ENCODE measurements at places on chromosomes 5 and 9.

GRCh38 chr5:170316937-170317336 lies 19.4 kb upstream of the LCP2 start:
- DNase-seq: no peak

DNA sequence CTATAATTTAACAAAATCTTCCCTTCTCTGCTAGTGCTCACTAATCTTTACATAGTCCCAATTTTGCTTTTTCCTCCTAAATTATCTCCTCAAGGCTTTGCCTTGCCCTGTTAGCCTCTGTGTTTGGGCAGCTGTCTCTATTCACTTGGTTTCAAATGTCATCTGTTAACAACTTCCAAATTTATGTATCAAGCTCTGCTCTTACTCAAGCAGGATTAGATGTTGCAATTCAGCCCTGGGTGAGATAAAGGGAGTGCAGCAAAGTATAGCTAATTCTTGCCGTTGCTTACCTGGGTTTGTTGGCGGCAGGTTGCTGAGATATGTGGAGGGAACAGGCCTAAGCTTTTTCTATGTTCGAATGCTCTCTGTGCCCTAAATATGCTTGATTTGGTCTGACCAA lies 483.8 kb downstream of the DMAC1 start:
- DNase-seq: no peak

DNA sequence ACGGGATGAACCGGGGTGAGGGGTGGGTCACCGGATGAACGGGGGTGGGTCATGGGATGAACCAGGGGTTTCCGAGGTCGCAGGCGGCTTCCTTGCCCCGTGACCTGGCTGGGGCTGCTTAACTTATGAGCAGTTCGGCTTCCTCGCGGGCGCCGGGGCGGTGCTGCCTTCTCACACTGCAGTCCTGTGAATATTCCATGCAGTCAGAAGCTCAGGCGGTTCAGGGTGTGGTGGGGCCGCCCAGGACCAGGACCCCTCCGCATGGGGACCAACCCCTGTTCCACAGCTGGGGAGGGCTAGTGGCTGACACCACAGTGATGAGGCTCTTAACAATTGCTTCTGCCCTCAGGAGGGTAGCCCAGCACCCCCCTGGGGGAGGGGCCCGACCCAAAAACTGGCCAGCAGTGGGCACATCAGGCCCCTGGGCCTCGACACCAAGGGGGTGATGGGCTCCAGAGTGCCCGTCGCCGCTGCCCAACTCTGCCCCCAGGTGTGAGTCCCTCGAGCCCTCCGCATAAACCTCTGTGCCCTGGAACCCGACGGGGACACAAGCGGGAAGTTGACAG lies 30.9 kb upstream of the SLC9A3 start:
- DNase-seq: no peak

GRCh38 chr9:92292338-92293074 lies 991 bp downstream of the IARS1 start:
- DNase-seq: no peak

GRCh38 chr9:98191671-98192502 lies 550 bp downstream of the CORO2A start:
- DNase-seq: no peak

GRCh38 chr5:144219869-144220268 lies 49.2 kb downstream of the KCTD16 start:
- no peak for DNase-seq

- no peak for DNase-seq
Measured at GRCh38 chr9:99833735-99834134, 12.1 kb downstream of the NR4A3 start.

GRCh38 chr5:169248550-169248949 lies 52.4 kb downstream of the SLIT3 start:
- no peak for DNase-seq

Data from activated CD4-positive, alpha-beta T cell treated with anti-CD3 and anti-CD28 coated beads, Interleukin-2, amount 50 U/mL, for 16 hours (primary cell).